ENCODE measurements at places on chromosomes 2 and 18.

DNA sequence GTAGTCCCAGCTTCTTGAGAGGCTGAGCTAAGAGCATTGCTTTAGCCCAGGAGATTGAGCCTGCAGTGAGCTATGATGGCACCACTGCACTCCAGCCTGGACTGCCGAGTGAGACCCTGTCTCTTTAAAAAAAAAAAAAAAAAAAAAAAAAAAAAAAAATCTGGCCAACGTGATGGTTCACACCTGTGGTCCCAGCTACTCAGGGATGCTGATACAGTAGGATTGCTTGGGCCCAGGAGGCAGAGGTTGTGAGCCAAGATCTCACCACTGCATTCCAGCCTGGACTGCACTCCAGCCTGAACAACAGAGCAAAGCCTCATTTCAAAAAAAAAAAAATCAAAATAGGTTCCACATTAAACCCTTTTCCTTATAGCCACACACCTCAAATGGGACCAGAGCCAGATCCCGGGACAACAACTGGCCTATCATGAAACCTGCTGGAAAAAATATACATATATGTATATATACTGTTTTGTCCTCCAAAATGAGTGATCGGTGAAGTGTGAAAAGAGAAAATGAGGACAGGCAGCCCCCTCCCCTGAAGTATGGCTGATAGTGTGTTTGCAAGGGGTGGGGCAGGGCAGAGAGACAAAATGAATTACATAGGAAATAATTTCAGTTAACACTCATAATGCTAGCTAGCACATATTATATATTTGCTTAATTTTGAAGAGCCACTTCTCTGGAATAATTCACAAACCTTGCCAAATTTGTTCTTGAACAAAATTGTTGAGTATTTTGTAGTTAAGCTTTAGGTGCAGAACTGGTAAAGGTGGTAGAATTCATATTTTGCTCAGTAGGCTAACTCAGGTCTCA is 22.9 kb downstream of the MAPRE2 start:
- DNase-seq, result no peak

DNA sequence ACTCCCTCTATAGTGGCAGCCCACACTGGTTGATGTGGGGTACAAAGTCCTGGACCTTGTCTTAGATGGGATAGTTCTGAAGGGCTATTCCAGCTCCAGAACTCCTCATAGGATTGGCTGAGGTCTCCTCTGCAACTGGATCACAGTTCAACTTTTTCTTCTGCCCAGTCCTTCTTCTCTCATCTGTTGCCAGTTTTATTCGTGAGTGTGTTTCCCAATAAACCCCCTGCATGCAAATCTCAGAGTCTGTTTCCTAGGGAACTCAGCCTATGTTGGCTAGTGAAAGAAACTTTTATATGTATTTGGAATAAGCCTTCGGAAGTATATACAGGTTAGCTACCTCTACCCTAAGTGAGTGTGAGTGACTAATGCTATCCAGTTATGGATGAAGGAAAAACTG is 823.4 kb downstream of the SLC4A3 start:
- DNase-seq, result no peak

DNA sequence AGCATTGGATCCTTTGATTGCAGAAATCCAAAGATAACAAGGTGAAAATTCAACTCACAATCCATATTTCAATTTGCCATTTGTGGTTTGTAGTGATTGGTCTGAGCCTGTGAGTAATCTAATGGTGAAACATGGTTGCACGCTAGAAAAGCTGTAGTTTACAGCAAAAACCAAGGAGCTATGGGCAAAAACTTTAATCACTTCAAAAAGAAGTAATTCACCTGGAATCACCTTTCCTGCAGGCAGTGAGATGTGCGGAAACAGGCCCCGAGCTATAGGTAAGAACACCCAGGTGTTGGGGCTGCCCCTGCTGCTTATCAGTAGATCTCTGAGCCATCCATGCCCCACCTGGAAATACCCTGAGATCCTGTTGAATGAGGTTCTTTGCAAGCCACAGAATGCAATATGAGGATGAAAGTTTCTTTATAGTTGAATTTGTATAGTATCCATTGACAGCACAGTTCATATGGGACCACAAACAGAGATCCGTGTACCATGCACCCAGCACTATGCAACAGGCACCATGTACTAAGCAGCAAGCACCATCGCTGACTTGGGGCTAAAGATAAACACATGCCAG is 208.2 kb downstream of the SPP2 start:
- DNase-seq, result no peak

DNA sequence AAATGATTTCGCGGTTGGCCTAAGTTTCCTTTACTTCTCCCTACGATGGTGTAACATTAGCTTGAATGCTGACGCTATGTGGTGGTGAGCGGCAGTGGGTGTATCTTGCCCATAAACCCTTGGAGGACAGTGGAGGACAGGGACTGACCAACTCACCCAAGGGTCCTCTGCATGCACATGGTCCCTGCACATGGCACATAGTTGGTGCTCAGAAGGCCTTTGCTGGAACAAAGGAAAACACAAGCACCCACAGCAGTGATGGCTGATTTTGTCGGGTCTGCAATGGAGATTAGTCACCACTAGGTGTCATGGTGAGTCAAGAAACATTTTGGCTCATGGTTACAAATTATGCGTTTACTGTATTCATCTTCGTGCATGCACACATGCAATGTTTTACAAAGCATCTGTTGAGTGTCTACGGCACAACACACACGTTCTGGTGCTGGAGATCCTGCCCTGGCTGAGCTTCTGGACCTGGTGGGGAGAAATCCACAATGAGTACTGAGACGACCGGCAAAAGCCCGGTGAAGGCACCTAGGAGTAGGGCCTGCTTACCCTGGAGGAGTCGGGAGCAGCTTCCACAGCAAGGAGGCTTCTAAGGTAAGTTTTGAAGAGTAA is 44.0 kb downstream of the PDCL3 start:
- DNase-seq, result no peak

DNA sequence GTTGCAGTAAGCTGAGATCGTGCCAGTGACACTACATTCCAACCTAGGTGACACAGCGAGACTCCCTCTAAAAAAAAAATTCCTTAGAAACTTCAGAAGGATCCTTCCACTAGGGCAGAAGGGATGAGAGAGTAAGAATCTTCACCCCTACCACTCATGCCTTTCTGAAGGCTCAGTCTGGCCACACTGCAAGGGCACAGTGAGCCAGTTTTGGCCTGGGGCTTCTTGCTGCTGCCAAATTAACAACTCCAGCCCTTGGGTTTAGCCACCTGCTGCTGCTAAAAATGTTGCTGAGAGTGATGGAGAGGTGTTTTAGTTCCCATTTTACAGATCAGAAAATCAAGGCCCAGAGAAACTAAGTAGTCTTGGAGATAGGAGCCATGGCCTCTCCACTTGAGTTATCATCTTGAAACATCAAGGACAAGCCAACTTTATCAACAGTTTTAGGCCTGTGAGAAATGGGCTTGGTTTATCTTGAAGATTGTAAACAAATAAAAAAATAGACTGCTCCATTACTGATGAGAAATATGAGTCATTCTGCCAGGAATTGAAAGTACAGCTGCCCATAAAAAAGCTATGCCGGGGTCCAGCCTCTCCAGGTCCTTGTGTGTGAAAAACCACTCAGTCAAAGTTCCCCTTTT is 31.9 kb upstream of the CASP8 start:
- DNase-seq, result no peak

- no peak for DNase-seq
Observed at GRCh38 chr2:106570316-106570715, 83.2 kb downstream of the CD8B2 start.

DNA sequence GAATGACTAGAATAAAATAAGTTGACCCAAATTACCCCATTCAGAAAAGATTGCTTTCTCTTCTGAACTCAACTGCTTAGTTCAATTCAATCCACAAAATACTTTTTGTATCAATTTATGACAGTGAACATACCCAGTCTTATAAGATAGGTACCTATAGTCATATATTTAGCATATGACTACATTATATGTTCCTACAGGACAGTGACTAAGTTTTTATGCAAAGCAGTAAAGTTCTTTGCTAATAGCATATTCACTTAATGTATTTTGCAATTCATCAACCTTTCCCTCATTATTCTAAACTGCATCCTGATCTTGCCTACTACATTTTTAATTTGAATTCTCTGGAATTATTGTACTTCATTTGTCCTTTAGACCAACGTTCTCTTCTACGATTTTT is 30.3 kb upstream of the C2orf15 start:
- DNase-seq, result no peak

GRCh38 chr2:152513681-152514080 is 178.7 kb downstream of the FMNL2 start:
- no peak for DNase-seq

GRCh38 chr2:183195397-183195796 is 71.2 kb downstream of the NUP35 start:
- no peak for DNase-seq

DNA sequence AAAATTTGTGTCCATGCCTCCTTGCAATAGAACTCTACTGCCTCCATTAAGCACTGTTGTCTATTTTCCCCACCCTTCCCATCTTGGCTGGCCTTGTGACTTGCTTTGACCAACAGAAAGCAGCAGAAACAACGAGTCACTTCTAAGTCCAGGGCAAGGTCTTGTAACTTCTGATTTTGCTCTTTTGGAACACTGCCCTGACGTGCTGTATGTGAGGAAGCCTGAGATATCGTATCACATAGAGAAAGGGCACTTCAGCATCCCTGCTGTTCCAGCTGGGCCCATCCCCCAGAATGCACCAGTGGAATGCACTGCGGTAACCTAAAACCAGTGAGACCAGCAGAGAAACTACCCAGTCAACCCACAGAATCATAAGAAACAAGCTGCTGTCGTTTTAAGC is 28.1 kb downstream of the NCKAP1 start:
- DNase-seq, result no peak

GRCh38 chr18:22485808-22486244 is 68.1 kb upstream of the CTAGE1 start:
- no peak for DNase-seq

- no peak for DNase-seq
Observed at GRCh38 chr2:122886479-122887145, 1131.2 kb downstream of the TSN start.

Measured in stimulated activated CD8-positive, alpha-beta memory T cell treated with anti-CD3 and anti-CD28 coated beads, Interleukin-7, amount 100 ng/mL, for 1 hour (primary cell).